Progenitor cell of endocrine pancreas (in vitro differentiated cells): ENCODE measurements at places on chromosomes 7 and 10.

DNA sequence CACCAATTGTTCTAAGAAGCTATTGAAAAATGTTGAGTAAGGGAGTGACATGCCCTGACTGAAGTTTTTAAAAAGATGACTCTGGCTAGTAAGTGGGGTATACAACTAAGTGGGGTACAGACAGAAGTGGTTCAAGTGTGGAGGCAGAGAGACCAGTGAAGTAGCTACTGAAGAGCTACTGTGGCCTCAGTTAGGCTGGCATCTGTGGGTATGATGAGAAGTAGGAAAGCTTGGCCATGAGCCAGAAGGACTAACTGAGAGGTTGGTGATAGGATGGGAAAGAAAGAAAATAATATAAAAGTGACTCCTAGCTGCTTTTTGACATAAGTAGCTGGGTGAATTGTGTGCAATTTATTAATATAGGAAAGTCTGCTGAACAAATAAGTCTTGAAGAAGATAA is 176.6 kb downstream of the SEMA3D start:
- no peak for DNase-seq

DNA sequence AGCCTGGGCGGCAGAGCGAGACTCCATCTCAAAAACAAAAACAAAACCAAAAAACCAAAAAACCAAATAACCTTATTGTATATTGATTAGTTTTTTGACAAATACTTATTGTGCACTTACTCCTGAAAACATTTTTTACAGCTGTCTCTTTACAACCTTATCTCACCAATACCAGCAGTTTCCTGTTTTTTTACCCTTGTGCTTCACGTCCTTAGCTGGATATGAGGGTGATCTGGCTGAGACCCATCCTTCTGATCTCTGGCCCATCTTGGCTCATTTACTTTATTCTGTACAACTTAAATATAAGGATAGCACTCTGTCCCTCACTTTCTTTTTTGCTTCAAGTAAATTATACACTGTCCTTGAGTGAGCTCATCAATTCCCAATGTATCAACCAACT is 104.6 kb upstream of the DNAJB12 start:
- DNase-seq = no peak

DNA sequence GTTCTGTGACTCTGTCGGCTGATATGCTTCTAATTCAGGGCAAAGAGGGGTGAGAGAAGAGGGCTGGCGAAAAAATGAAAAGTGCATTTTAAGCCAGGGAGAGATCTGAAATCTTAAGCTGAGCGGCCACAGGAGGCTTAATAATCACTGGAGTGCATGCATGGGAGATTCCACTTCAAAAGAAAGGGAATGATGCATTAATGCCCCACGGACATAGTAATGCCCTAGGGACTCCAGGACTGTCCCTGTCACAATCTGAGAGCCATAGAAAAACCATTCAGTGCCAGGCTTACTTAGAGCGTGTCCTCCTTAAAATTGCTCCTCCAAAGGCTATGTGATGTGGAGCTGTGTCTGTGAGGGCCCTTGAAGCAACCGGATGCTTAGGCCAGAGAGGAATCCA is 75.1 kb downstream of the NHLRC2 start:
- no peak for DNase-seq

DNA sequence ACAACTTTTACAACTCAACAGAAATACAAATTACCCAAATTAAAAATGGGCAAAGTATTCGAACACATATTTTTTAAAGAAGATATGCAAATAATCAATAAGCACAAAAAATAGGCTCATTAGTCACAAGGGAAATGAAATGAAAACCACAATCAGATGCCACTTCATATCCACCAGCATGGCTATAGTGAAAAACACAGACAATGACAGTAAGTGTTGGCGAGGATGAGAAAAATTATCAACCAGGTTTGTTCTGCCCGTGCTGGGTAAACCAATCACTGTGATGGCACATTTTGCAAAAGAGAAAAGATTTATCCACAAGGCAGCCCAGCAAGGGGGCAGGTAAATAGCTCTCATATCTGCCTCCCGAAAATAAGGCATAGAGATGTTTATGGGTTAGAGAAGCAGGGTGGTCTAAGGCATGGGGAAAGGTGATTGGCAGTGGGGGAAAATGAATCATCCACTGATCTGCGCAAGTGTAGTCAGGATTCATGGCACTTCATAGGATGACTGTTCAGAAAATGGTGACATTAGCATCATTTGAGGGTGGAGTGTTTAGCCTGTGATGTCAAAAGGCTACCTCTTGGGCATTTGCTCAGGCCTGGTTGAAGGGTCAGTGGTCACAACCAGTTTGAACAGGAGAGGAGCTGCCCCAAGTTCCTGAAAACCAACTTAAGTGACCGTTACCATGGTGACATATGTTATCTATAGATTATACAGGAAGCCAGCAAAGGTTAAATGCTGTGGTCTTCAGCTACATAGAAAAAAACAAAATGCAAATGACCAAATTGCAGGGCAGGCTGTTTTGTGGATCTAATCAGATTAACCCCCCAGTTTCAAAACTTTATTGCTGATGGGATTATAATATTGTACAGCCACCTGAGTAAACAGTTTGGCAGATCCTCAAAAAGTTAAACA is 8.0 kb upstream of the CFAP70 start:
- no peak for DNase-seq

- DNase-seq = no peak
Observed at GRCh38 chr10:48324580-48324979, 18.1 kb downstream of the MAPK8 start.

DNA sequence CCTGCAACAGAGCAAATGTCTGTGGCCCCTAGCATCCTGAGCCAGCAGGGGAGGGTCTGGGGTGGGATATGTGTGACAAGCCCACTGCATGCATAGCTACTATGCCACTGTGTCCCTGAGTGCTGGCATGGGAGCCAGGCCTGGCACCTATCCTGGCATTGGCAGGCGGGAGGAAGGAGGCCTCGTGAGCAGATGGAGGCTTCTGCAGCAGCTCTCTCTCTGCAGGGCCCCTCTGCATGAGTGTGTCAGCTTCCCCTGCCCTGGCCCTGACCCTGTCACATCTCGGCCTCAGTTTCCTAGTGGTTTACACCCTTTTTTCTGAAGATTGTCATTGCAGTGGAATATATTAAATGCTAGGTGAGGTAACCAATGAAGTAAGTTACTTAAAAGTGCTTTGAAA is 13.1 kb upstream of the IMPDH1 start:
- DNase-seq = no peak

DNA sequence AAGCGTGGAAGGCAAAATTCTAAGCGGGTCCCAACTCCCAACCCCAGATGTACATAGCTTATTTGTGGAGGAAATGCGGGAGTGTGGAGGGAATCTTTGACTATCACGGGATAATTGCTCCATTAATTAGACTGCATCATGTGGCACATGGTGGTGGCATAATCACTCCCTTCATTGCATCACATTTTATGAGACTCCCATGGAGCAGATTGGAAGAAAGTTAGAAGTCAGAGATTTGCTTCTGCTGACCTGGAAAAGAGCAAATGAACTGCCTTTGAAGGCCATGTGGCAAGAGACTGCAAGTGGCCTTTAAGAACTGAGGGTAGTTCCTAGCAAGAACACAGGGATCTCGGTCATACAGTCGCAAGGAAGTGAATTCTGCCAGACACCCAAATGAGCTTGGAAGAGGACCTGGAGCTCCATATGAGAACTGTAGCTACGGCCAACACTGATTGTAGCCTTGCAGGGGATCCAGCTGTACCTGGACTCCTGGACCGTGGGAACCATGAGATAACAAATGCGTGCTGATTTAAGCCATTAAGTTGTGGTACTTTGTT is 37.1 kb upstream of the ITGB1 start:
- DNase-seq = no peak

DNA sequence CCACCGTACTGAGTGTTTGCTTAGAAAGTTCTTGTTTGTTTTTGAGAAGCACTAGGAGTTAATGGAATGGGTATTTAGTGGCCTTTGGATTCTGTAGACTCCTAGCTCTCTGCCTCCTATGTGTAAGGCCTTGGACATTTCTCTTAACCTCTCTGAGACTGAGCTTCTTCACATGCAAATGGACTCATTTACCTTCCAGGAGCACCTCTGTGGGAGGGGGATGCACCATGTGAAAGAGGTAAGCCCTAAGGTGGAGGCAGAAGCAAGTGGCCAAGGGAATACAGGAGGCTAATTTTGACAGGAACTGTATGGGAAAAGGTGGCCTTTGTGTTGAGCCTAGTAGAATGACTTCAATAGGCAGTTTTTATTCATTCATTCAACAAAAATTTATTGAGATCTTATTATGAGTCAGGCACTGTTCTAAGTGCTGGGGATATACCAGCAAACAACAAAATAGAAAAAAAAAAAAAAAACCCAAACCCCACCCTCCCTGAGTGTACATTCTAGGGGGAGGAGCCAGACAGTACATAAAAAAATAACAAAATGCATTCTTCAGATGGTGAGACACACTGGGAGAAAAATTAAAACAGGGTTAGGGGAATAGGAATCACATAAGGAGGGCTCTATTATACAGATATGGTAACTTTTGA is 9.2 kb upstream of the EPHA1 start:
- DNase-seq = no peak

- DNase-seq = no peak
Observed at GRCh38 chr7:132221356-132221755, 354.9 kb downstream of the PLXNA4 start.
